ENCODE measurements at places on chromosomes 12 and 14.
A peak's percentile ranks its signal among the peaks of the same experiment; 100 is the strongest.

DNA sequence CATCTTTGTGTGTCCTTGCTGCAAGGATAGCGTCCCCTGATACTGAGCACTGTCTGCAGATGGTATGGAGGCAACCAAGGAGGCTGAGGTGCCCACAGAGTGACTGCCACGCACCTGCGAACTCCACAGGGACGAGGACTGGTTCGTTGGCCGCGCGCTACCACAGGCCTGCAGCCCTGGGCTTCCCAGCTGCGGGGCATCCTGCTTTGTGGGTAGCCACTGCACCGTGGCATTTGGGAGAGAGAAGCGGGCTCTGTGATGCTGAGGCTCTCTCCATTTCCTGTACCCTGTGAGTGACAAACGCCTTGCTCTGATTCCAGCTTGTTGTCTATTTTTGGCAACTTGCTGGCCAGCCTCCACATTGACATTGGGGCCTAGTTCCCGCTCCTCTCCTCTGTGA is 76.3 kb downstream of the SLC15A4 start:
- DNase-seq, result no peak

DNA sequence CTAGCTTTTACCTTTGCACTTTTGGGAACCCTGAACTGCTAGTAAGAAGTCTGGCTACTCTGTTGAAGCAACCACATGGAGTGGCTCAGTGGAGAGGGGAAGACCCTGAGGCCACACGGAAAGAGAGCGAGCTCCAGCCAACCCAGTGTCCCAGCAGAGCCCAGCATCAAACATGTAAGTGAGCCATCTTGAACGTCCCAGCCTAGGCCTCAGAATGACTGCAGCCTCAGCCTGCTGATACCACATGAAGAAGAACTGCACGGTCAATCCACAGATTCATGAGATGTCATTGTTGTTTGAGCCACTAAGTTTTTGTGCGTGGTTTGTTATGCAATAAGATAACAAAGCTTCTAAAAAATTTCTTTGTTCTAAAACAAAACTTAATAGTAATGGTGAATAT is 40.2 kb downstream of the TFCP2 start:
- no peak for DNase-seq

GRCh38 chr14:104219731-104220214 is 81.4 kb downstream of the KIF26A start:
- no peak for DNase-seq

DNA sequence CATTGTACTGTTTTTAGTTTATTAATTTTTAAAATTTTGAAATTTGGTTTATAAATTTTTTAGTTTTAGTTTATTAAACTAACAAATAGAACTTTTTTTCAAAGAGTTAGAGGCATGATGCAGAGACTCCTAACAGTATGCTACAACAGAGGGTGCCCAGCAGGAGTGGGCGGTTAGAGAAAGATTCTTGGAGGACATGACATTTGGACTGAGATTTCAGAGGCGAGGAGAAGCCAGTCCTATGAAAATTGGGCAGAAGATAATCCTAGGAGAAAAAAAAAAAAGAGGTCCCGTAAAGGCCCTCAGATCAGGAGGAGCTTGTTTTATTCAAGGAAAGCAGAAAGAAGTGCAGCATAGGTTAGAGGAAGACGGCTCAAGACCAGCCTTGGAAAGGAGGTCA is 21.7 kb downstream of the KCNK10 start:
- DNase-seq, result no peak

- DNase-seq, result no peak
Observed at GRCh38 chr12:43737646-43738045, 20.9 kb downstream of the PUS7L start.

- peak; percentile 14 for DNase-seq
Observed at GRCh38 chr12:85951823-85952222, 77.7 kb downstream of the NTS start.

GRCh38 chr12:22416801-22417200 is 82.3 kb upstream of the ST8SIA1 start:
- DNase-seq, result no peak
